GM23338 (cell line): ENCODE measurements at places on chromosomes 1 and 21. TPM values are rescaled to one million over a fixed set of nuclear protein-coding genes. Genes with fewer than 3 reads are reported as not detected.

GRCh38 chr1:46484783-46485490 lies 4.7 kb upstream of the DMBX1 start:
- peak; percentile 46 for DNase-seq
- peaks cover 100% of the 10 kb centered on the region for H3K27me3 ChIP-seq
- H3K36me3 ChIP-seq: no peaks in the 10 kb centered on the region
- H3K4me3 ChIP-seq: peak overlapping the region; percentile 58; the same call in 1 of the 2 replicates
- peaks cover 35% of the 10 kb centered on the region for H3K4me1 ChIP-seq

The NUCKS1 gene
- 296 and 307 TPM in 2 replicates for total RNA-seq

GRCh38 chr1:244087611-244088010 lies 36.5 kb downstream of the ZBTB18 start:
- H3K4me3 ChIP-seq: no peak overlapping the region
- no peak overlapping the region for H3K27ac ChIP-seq
- no peak for DNase-seq
- H3K4me1 ChIP-seq: no peaks in the 10 kb centered on the region
- H3K27me3 ChIP-seq: no peaks in the 10 kb centered on the region
- H3K36me3 ChIP-seq: no peaks in the 10 kb centered on the region

DNA sequence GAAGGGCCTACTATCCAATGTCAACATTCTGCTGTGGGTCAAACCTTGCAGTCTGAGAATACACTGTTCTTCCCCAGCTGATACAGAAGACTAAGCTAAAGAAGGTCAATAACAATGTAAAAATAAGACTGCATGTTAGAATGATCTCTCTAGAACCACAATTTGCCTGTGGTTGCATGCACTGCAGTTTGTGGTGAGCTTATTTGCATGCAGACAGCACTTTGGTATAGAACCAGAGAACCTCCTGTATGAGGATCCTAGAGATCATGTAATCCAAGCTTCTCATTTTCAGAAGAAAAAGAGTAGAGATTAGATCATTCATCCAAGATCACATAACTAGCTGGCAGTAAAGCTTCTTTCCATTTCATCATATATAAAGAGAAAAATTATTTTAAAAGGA lies 15.8 kb downstream of the SYNJ1 start:
- H3K4me3 ChIP-seq: no peak overlapping the region
- H3K27me3 ChIP-seq: no peaks in the 10 kb centered on the region
- H3K4me1 ChIP-seq: peaks cover 6% of the 10 kb centered on the region; the same call in 1 of the 2 replicates
- no peak overlapping the region for H3K27ac ChIP-seq
- no peaks in the 10 kb centered on the region for H3K36me3 ChIP-seq

DNA sequence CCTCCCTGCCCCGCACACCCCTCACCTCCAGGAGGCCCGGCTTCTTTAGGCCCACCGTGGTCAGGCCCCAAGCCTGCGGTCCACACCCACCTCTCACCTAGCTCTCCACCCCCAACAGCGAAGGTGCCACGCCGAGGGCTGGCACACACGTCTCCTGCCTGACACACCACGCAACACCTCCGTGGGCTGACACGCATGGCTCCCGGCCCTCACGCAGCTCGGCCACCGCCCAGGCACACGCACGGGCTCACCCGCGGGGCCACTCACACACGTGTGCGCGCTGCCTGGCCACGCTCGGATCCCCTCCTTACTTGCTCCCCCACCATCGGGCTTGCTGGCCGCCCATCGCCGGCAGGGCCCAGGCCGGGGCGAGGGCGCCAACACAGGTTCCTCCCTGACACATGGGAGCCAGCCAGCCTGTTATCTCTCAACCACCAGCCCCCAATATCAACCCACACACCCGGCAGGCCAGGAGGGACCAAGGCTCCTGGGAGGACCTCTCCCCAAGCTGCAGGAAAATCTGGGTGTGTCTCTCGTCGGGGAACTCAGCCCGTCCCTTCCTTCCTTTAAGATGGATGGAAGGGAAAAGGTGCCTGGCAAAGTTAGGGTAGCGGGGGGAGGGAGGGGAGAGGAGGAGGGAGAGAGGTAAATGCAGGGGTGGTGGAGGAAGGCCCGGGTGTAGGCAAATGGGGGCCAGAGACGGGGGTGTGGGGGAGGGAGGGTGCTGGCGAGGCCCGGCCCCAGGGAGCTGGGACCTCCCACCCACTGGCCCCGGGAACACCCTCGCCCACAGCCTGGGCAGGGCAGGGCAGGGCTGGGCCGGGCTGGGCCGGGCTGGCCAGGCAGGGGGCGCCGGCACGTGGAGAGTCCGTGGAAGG lies 546 bp downstream of the ELOVL1 start:
- peaks cover 7% of the 10 kb centered on the region; the same call in 1 of the 2 replicates for H3K36me3 ChIP-seq
- H3K4me3 ChIP-seq: peak overlapping the region; percentile 90
- DNase-seq: peak; percentile 63
- H3K4me1 ChIP-seq: peaks cover 19% of the 10 kb centered on the region
- no peaks in the 10 kb centered on the region for H3K27me3 ChIP-seq
- peak overlapping the region; percentile 48; the same call in 1 of the 2 replicates for H3K27ac ChIP-seq
